ENCODE measurements at places on chromosomes 12 and 14. TPM values are rescaled to one million over a fixed set of nuclear protein-coding genes. Genes with fewer than 3 reads are reported as not detected.

DNA sequence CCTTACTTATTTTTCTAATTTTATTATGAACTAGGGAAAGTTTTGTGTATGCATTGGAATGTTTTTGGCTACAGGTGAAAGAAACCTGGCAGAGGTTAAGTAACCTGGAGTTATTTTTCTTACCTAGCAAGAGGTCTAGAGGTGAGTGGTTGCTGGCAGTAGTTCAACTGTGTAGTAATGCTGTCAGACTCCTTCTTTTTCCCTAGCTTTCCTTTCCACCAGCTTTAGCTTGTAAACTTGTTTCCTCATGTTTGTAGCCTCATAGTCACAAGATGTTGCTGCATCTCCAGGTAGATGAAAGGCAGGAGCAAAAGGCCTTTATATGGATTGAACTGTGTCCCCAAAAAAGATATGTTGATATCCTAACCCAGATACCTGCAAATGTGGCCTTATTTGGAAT is 105.1 kb upstream of the AMIGO2 start:
- DNase-seq = peak; percentile 81

DNA sequence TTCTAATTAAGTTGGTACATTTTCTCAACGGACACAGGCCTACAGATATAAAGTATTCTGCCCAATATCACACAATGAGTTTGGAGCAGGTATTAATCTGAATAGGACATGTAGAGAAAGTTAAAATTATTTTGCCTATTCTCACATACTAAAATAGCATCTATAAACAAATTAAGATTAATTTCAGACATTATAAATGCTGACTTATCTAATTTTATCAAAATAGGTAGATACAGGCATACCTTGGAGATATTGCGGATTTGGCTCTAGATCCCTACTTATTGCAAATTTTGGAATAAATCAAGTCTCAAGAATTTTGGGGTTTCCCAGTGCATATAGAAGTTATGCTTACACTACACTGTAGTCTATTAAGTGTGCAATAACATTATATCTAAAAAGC is 41.0 kb upstream of the GRIP1 start:
- no peak for DNase-seq

GRCh38 chr14:73796415-73796814 is 55.2 kb upstream of the PTGR2 start:
- DNase-seq = no peak

GRCh38 chr12:65916991-65917695 is 92.9 kb downstream of the HMGA2 start:
- DNase-seq = no peak

DNA sequence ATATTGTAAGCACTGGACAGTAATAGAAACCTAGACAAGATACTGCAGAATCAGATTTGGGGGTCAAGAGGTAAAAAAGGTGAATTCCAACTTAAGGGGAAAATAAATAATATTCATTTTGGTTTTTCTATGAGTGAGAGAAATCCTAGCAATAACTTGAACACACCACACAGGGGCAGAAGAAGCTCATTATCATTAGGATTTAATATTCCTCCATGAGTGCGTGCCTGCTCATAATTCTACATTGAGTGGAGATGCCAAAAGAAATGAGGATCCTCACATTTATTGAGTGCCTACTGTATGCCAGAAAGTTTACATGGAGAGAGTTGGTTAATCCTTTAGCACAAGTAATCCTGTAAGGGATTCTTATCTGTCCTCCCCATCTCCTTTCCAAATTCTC is 40.5 kb upstream of the C14orf132 start:
- peak; percentile 17 for DNase-seq

DNA sequence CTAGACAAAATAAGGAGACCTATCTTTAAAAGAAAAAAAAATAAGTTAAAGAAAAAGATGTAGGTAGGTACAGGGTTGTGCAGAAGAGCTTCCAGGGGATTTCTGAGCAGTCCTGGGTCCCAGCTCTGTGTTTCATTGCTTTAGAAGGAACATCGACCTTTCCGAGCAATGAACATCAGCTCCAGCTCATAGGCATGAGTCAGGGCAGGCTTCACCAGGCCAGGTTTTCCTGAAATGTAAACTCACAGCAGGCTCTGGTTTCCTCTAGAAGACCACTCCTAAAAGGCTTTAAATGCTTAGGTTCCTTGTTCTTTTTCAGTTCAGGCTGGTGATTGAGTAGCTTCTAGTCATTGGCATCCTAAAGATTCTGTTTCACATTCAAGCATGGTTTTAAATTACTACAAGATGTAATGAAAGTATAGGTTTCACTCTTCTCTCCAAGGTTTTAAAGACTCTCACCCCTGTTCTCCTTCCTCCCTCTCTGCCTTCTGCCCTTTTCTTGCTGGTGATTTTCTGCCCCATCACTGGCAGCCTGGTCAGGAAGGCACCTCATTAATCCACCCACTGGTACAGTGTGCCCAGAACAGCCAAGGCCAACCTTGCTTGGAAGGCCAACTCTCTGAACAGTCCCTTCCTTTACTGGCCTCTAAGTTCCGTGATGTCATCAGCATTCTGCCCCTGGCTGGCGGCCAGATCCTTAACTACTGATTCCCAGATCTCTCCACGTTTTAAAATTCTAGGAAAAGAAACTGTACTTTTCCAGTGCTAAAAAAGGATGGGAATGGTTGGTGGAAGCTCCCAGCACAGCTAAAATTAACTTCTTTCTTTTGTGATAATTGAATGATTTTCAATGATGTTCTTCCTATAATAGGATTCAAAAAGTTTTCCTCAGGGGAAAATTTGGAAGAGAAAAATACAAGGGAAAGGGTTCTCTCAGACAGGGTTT is 109.4 kb upstream of the HIF1A start:
- peak; percentile 77 for DNase-seq

- DNase-seq = no peak
These were observed 8.6 kb downstream of the GIT2 start for GRCh38 chr12:109987615-109988014.

DNA sequence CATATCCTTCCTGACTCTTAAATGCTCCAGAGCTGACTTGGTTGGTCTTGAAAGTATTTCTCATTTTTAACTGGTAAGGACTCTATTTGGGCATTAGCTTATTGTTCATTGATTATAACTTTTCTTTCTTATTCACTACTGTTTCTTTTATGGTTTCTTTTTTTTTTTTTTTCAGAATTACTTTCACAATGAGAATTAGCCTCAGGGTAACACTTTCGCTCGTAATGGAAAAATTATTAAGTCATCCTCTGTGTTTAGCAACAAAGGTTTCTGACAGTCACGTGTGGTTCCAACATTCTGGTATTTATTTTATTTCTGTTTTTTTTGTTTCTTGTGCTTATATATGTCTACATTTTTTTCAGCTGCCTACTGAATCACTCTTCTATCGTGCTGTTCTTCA is 80.0 kb downstream of the METTL25 start:
- peak; percentile 46 for DNase-seq

DNA sequence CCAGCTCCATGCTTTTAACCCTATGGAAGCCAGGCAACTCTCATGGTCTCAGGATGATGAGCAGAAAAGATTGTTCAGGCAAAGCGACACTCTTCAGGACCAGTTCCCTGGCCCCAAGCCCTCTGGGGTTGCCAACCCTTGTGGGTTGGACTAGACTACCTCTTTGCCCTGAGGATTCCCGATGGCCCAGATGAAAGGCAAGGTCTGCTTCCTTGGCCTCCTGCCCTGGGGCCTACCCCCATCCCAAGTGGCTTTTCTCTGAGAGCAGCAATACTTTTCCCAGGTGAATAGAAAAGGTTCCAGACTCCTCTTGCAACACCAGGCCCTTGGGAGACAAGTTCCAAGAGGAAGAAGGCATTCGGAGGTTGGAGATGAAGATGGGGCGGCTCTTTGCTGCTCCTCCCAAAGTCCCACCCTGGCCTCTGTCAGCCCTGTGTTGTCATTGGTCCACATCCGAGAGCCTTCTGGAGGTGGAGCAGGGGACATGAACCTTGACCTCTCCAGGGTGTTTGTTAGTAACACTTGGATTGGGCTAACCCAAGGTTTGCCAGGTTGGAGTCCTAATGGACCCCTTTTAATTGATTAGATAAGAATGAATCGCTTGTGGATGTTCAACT is 131.1 kb downstream of the GCH1 start:
- DNase-seq = no peak

DNA sequence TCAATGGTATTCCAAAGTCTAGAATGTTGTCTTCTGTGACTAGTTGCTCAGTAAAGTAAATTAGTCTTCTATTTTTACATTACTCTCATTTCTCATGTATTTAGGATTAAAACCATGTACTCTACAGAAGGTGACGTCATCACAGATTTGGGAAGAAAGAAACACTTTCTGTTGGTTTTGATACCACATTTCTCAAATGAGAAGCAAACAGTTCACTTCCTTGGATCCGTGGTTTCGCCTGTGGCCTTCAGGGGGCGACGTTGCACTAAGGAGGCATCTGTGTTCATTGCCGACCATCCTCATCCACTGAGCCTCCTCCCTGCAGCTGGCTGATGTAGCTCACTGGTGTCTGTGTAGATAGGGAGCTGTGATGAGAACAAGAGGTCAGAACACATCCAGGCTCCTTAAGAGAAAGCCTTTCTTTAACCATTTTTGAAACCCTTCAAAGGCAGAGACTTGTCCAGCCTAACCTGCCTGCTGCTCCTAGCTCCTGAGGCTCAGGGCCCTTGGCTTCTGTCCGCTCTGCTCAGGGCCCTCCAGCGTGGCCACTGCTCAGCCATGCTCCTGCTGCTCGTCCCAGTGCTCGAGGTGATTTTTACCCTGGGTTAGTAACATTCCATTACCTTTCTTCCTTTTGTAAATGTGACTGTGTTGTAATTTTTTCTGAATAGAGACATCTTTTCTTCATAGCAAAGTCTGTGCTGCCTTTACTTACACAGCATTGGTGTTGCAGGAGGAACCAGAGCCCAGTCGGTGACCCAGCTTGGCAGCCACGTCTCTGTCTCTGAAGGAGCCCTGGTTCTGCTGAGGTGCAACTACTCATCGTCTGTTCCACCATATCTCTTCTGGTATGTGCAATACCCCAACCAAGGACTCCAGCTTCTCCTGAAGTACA is 220.6 kb upstream of the OR4E1 start:
- DNase-seq = peak; percentile 21

- peak; percentile 80 for DNase-seq
These were observed 1.8 kb upstream of the RAB5B start for GRCh38 chr12:55972042-55972441.

DNA sequence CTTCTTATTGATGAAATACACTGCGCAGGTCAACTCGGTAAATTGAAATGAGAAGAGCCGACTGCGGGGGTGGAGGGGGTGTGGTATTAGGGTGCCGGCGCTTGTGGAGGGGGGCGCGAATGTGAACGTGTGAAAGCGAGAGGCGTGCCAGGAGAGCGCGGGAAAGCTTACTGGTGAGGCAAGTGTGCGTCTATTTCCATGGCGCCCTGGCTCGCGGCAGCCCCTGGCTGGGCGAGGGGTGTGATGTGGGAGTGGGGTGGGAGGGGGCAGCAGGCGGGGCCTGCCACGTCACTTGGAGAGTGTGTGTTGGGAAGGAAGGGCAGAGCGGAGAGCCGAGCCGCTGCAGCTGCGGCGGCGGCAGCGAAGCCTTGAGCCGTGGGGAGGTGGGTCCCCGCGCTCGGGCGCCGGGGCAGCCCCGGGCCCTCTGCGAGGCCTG is 88.8 kb downstream of the GALNT8 start:
- no peak for DNase-seq

DNA sequence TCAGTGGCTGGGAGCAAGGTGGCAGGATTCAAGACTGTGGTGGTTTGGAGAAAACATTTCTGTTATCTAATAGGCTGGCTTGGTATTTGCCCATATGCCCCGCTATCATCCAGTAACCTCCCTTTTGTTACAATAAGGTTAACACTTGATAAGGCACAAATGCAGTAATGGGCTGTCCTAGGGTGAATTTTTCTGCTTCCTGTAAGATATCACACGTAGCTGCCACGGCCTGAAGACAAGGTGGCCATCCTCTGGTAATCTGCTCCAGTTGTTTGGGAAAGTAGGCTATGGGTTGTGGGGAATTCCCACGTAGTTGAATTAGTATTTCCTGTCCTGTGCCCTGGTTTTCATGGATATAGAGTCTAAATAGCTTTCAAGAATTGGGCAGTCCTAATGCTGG is 23.1 kb downstream of the ANG start:
- DNase-seq = no peak

GRCh38 chr12:12200363-12200762 is 66.5 kb downstream of the LRP6 start:
- DNase-seq = no peak

The TCL1B gene
- total RNA-seq = not detected

The GZMH gene
- not detected for total RNA-seq

The NEUROD4 gene
- not detected for total RNA-seq

The GPR137C gene
- 0.10 TPM for total RNA-seq

The DNAJC22 gene
- total RNA-seq = 0.25 TPM

The TMTC1 gene
- total RNA-seq = 100 TPM

All from MCF 10A (cell line).